Omental fat pad (tissue), 4 donors: ENCODE measurements at places on chromosomes 7 and 10.
A peak's percentile ranks its signal among the peaks of the same experiment; 100 is the strongest.

- DNase-seq = no peak
Measured at GRCh38 chr10:95730233-95730632, 25.7 kb upstream of the ENTPD1 start.

DNA sequence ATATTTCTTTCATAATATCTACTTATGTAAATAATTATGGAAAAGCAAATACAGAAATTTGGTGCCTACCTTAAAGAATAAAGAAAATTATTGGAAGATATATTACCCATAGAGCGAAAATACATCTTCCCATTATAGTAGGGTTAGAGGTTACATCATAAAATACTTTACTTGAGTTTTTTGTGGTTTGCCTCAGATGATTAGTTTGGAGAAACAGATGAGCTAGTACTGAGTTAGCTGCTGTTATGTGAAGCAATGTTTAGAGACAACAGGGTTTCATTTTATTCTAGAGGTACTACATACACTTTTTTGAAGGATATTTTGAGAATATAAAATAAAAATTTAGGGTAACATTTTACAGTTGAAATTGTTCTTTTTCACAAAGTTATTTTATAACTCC is 2.9 kb upstream of the MLLT10 start:
- DNase-seq = no peak

GRCh38 chr10:103991393-103992128 is 24.6 kb downstream of the SLK start:
- no peak for DNase-seq

- DNase-seq = no peak
Measured at GRCh38 chr10:129259128-129259815, 207.8 kb upstream of the MGMT start.

GRCh38 chr7:157520249-157520648 is 183.4 kb downstream of the DNAJB6 start:
- DNase-seq = no peak

DNA sequence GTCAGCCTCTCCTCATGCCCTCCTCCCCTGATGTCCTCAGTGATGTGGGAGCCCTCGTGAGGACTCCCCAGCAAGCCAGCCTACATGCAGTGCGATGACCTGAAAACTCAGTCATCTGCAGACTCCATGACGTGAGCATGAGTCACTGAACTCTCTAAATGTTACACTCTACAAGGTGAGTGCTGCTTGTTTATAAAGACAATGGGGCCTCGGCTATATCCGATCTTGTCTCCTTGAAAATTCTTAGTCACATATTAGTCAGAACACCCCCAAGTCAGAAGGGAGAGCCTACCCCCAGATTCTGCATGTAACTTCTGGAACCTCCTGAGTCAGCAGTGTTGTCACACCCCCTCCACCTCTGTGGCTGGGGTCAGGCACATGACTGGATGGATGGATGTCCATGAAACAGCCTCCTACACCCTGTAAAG is 673.8 kb downstream of the INHBA start:
- no peak for DNase-seq

GRCh38 chr7:71283802-71284201 is 151.9 kb downstream of the GALNT17 start:
- no peak for DNase-seq

GRCh38 chr7:22351329-22351692 is 5.6 kb downstream of the RAPGEF5 start:
- no peak for DNase-seq

DNA sequence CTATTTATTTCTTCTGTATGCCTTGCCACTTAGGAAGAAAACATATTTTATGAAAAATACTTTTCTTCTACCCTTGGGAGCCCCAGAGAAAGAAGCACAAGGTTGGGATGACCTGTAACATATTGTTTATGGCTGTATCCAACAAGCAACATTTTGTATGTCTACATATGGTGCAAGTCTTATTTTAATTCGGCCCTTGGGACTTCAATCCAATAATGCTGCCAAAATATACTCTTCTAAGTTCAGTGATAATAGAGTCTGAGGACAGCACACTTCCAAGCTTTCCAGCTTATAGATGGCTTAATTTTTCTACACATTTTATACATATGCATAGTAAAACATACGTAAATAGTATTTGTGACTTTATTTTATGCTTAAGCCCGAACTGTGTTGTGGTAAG is 318.5 kb upstream of the SEMA3A start:
- DNase-seq = no peak

- DNase-seq = no peak
Measured at GRCh38 chr10:126350216-126350992, 37.9 kb downstream of the ADAM12 start.

DNA sequence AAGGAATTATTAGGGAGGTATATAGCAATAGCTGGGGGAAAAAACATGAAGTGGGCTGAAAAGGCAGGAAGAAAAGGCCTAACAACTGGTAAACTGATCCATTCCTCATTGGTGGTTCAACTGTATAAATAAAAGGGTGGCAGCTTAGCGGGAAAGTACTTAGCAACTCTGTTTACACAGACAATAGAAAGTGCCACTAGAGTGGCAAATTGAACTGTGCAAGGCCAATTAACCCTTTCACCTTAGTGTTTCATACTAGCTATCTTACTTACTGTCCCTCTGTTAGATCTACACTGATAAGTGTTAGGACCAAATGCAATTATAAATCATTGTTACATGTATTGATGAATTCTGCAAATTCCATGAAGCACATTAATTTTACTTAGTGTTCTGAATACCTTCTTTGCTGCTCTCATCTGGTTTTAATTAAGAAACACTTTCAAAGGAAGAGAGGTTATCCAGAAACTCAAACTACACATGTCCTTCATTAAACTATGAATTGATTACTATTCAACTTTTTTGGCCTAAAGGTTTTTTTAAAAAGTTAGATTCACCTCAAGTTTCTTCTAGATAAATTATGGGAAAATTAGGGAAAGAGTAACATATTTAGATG is 28.0 kb downstream of the DNAJC1 start:
- DNase-seq = no peak

GRCh38 chr10:28273343-28273742 is 29.5 kb downstream of the MPP7 start:
- no peak for DNase-seq

DNA sequence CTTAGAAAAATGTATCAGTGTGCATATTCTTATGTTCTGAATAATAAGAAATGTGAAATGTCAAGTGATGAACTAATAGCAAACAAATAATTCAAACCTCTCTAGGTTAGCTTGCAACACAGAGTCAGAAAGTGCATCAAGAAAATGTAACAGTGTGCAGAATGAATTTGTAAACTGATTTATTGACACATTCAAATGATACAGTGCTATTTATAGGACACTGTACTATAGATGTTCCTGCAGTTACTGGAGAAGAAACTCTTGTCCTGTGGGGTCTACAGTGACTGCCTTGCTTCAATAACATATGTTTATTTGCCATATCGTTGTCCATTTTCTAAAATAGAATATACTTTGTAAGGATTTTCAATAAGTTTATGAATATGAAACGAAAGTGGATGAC is 639.0 kb downstream of the CNTNAP2 start:
- DNase-seq = no peak

DNA sequence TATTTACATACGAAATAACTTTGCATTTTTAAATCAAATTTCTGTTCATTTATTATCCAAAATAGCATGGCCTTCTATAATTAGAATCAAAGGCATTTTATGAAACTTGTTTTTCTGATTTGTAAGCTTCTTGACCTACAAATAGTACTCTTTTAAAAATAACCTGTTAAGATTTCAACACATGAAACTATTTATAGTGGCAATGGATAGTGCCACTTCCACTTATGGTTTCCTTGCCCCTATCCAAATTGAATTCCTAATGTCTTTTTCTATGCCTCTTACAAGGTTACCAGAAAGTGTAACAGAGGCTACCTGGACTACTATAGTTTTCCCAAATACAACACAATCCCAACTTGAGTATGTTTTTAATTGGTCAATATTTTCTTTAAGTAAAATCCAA is 263.5 kb downstream of the SEMA3D start:
- no peak for DNase-seq

DNA sequence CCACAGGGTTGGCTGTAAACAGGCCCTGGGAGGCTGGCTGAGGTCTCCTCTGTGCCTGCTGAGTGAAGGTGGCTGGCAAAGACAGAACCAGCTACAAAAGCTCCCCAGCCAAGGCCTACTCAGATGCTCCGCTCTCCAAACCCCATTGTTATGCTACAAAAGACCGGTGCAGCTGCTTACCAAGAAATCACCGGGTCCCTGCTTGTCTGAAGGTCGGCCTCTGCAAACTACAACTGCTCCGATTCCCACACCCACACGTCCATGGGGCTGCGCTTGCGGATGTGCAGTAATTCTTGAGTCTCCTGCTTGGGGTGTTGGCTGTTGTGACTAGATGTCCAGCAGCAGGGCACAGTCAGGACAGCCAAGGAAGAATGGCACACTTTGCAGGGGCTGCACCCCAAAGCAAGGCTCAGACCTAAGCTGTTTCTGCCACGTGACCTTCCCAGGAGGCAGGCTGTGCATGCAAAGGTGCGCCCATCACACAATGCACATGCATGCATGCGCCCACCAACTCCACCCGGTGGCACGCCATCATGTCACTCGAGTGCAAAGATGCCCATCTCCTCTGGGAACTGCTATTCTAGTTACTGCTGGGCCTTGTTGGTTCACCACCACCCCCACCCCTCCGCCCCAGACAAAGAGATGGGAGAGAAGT is 97.8 kb downstream of the OAT start:
- no peak for DNase-seq

DNA sequence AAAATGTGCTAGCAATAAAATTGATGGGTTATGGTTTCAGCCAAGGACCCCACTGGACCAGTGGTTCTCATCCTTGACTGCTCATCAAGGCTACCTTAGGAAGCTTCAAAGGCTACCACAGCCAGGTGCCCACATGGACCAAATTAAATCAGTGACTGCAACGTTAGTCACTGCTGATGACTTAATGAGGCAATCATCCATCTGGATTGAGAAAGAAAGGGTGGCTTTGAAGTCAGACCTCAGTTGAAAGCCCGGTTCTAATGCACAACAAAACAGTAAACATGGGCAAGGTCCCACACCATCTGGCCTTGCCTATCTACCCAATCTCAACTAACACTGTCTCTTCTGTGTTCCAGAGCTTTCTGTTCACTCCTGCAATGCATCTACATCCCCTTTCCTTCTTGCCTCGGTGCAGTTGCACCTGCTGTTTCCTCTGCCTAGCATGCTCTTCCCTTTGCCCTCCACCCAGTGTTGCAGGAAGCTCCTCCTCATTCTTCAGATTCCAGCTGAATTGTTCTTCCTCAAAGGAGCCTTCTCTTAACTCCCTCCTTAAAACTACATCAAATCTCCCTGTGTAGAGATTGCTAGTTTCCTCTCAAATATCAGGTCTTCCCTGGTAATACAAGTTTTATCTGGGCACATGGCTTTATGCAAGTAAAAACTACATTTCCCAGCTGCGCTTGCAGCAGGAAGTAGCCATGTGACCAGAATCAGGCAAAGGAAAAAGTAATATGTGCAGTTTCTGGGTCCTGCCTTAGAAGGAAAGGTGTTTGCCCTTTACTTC is 10.3 kb upstream of the KCNK18 start:
- no peak for DNase-seq

GRCh38 chr10:1369665-1370064 is 313.5 kb downstream of the WDR37 start:
- DNase-seq = no peak

DNA sequence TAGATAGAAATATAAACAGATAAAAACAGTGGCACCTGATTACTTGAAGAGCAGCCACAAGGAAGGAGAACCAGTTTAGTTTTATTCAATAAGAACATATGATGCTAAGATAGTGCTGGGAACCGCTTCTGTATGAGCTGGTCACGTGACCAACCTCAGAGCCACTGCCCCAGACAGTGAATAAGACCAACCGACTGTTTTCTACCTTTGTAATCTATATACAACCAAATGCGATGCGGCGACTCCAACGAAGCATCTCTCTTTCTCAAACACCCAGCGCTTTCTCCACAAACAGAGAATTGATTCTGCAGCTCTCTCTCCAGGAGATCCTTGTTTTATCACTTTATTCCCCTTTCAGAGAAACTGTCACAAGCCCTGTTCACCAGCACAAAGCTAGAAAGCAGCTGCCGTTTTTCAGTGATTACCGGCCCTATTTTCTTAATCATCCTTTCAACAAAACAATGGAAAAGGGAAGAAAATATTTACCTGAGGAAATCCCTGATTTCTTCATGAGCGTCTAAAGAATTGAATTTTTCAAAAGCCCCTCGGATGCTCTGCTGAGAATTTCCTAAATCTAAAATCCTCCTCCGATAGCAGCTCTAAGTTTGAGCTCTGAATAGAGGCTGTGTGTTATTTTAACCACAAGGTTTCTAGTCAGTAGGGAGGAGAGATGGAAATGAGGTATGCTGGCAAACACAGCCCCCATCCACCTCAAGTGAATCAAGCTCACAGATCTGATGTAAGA is 55.7 kb upstream of the JCAD start:
- peak; percentile 23 for DNase-seq

GRCh38 chr10:76408646-76409045 is 977.2 kb downstream of the LRMDA start:
- DNase-seq = no peak

DNA sequence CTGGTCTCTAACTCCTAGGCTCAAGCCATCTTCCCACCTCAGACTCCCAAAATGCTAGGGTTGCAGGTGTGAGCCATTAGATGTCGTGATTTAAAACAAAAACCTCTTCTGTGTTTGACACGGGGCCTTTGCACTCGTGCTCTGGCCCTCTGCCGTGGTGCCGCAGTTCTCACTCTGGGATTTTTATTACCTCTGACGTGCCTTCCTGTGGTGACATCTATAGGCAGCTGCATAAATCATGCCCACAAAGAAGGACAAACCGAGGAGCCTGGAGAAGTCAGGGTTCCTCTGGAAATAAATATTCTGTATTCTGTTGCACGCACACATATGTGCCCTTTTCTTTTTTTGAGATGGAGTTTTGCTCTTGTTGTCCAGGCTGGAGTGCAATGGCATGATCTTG is 25.9 kb upstream of the OCM start:
- DNase-seq = no peak

GRCh38 chr7:291373-292092 is 1.6 kb downstream of the FOXL3 start:
- no peak for DNase-seq

DNA sequence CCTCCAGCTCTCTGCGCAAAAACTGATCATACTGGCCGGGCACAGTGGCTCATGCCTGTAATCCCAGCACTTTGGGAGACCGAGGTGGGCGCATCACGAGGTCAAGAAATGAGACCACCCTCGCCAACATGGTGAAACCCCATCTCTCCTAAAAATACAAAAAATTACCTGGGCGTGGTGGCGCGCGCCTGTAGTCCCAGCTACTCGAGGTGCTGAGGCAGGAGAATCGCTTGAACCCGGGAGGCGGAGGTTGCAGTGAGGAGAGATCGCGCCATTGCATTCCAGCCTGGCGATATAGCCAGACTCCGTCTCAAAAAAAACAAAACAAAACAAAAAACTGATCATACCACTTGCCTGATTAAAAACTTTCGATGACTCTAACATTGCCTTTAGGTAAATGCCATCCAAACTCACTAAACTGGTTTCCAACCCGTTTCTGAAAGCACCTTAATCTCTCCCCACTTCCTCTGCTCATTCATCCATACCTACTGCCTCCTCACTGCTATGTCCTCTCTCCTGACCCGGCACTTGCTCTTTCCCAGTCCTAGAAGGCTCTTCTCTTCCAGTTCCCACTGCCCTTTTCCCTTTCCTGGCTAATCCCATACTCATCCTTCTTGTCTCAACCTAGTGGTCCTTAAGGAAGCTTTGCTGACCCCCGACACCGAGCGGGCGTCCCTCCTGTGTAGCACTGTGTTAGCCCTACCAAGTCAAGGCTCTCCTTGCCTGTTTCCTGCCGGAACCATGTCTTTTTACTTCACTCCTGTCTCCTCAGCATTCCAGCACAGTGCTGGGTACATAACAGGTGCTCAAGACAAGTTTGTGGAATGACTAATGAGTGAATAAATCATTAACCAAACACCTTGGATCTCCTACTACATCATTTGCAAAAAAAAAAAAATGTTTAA is 686 bp upstream of the MIOS start:
- no peak for DNase-seq
